Posterior vena cava (tissue), 2 donors: ENCODE measurements at places on chromosomes 13 and 19. TPM values are rescaled to one million over a fixed set of nuclear protein-coding genes. Genes with fewer than 3 reads are reported as not detected.

DNA sequence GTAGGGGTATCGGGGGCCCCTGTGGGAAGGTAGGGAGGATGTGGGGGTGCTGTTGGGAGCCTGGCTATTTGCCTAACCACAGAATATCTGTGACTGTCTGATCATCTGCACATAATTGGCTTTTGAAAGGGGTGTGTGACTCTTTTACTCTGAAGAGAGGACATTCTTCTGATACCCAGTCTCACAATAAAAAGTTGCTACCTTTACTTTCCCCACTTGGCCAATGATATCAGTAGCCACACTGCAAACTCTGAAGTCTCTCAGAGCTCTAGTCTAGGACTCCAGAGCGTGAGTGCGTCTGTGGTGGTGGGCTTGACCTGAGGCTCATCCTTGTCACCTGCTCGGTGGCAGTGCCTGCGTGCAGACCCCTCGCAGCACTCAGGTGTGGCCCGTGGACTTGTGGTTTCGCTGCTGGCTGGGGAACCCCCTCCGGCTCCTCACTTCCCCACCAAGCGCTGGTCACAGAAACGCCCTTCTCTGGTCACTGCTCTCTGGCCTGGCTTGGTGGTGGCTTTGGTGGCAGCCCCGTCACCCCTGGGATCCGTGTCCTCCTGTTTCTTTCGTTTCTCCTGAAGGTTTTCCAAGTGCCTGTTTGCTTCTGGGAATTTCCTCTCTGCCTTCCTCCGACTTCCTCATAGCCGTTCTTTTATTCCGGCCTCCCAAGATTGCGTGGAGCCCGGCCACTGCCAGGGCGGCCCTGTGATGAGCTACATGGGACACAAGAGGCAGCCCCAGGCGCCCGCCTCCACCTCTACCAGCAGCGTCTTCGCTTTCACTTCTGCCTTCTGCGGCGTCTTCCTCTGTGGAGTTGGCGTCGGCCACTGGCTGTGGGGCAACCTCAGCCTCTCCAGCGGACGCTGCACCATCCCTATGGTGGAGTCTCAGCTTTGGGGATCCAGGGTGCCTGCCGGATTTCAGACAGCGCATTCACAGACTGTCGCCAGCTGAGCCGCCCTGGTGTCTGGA lies 78.0 kb downstream of the ATP11A start:
- DNase-seq: peak; percentile 84

- no peak for DNase-seq
These were observed 85.1 kb downstream of the KATNAL1 start for GRCh38 chr13:30222254-30222653.

GRCh38 chr19:55088543-55089341 lies 13.1 kb downstream of the EPS8L1 start:
- DNase-seq: peak; percentile 91

- DNase-seq: no peak
These were observed 1960.8 kb downstream of the OLFM4 start for GRCh38 chr13:54989418-54989817.

DNA sequence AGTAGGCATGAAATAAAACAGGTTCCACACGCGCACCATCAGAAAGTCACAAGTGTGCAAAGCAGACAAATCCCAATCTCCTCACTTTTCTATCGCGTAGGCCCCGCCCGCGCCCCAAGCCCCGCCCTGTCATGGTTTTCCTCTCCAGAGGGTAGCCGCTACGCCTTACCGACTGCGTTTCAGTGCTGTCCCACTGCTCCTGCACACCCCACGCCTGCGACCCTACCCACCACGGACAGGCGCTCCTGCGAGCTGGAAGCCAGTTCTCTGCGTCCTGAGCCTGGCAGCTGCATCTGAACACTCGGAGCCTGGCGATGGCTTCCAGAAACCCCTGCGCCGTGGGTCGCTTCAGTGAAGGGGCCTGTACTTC lies 379 bp upstream of the ZNF470 start:
- peak; percentile 84 for DNase-seq

DNA sequence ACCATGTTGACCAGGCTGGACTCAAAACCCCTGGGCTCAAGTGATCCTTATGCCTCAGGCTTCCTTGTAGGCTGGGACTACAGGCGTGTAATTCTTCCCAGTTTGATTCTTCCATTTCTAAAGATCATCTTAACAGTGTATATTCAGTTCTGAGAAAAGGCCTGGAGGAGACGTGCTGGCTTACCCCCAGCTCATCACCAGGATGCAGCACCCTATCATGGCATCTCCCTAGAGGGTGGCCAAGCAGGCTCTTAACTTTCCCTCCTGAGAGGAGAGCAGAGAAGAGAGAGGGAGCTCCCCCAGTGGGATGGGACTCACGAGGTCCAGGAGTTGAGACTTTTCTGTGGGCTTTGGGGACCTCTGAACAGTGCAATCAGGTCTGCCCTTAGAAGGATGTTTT lies 2.1 kb upstream of the TUBA3C start:
- DNase-seq: no peak

DNA sequence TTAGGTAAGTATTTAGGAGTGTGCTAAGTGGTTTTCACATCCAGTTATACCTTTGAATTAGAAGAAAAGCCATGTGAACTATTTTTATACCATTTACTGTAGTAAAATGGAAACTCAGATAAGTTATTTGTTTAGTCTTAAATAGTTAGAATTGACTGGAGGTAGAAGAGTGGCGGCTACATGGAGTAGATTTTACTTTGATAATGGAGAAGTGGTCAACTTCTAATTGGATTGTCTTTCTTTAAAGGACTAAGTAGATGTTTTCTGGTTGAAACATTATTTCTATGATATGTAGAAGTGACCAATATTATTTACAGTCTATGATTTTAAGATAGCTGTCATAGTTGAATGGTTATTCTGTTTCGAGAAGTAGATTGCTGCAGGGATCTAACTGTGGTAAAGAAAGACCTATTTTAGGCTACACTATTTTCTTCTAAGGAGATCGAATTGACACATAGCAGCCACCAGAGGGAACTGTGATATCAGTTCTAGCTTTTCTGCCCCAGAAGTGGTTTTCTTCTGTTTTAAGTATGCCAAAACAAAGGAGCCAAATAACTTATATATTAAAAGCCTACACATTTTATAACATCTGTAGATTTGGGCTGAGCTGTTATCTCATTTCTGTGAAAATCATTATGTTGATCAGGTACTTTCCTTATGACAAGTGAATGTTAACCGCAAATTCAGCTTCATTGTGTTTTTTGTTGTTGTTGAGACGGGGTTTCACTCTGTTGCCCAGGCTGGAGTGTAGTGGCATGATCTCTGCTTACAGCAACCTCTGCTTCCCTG lies 26.1 kb downstream of the ZMYM2 start:
- no peak for DNase-seq

DNA sequence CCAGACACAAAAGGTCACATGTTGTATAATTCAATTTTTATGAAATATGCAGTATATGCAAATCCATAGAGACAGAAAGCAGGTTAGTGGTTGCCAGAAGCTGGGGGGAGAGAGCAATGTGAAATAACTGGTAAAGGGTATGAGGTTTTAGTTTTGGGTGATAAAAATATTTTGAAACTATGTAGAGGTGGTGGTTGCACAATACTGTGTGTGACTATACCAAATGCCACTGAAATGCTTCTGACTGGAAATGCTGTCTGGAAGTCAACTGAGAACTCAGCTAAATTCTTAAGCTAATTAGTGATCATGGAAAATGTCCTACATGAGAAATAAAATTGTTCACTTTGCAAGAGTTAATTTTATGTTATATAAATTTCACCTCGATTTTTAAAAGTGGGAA lies 65.3 kb upstream of the RXFP2 start:
- no peak for DNase-seq

DNA sequence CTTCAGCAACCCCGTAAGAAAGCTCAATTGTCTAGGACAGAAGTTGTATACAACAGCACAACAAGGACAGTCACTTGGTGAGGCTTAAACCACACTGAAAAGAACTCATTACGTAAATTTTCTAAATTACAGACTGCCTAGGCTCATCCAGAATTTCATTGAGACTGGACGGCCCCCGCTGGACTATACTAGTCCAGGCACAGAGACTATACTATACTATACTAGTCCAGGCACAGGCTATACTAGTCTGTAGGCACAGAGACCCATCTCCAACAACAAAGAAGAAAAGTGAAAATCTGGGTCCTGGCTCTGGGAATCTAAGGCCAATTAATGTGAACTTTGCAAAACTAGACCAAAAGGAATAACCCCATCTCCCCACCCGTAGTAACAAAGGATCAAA lies 700 bp downstream of the ZNF816 start:
- no peak for DNase-seq

The GGN gene
- 0.51 TPM for total RNA-seq

The KLHL1 gene
- not detected for total RNA-seq
